ENCODE measurements at places on chromosomes 11 and 22.

- no peak for DNase-seq
- H3K4me3 ChIP-seq = no peak overlapping the region
- H3K27me3 ChIP-seq = no peaks in the 10 kb centered on the region
- no peak overlapping the region for H3K27ac ChIP-seq
Measured at GRCh38 chr11:101743828-101744227, 160.0 kb upstream of the TRPC6 start.

DNA sequence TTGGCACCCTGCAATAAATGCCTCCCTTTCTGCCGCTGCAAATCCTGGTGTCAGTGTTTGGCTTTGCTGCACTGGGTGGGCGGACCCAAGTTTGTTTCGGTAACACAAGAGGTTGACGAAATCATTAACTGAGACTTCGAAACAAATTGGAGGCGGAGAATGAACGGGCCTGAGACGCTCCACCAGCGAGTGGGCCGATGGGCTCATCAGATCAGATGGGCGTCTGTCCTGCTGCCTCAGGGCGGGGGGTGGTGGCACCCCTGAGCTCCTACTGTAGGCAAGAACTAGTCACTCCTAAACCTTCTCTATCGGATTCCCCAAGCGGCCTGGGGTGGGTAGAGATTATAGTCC is 918 bp upstream of the CAPN5 start:
- DNase-seq = no peak
- peak overlapping the region; percentile 86 for H3K4me3 ChIP-seq
- H3K27me3 ChIP-seq = peaks cover 27% of the 10 kb centered on the region
- H3K36me3 ChIP-seq = no peaks in the 10 kb centered on the region
- no peaks in the 10 kb centered on the region for H3K4me1 ChIP-seq

GRCh38 chr11:15145615-15146014 is 30.9 kb downstream of the INSC start:
- no peak for DNase-seq
- no peak overlapping the region for H3K27ac ChIP-seq
- H3K27me3 ChIP-seq = peaks cover 3% of the 10 kb centered on the region
- H3K4me1 ChIP-seq = peaks cover 12% of the 10 kb centered on the region

GRCh38 chr11:8926236-8926635 is 6.5 kb downstream of the C11orf16 start:
- no peak overlapping the region for H3K27ac ChIP-seq
- no peaks in the 10 kb centered on the region for H3K27me3 ChIP-seq
- no peaks in the 10 kb centered on the region for H3K4me1 ChIP-seq
- DNase-seq = no peak

DNA sequence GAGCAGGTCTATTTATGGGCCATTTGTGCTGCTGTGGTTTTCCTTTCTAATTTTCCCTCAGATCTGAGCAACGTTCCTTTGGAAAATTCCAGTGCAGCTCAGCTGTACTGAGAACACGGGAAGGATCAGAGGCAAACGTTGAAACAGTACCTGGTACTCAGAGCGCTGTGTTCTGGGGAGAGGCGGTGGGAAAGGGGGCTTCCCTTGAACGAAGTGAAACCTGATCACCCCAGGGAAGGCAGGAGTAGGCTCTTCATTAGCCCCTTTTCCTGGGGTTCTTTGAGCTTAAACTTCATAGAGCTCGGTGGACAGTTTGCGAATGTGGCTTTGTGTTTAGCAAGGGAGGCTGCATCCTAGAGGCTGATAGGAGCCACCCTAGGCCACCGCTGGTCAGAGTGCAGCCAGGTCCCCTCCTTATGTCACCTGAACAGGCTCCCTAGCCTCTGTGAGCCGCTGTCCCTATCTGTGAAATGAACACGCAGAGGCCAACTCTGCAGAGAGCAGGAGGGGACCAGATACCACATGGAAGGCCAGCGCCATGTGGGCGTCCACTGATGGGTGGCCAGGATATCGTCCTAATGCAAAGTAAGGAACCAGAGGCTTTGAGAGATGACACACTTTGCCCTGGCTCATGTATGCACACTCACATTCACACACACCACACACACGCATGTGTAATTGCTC is 1464.8 kb downstream of the BRD1 start:
- DNase-seq = no peak
- H3K36me3 ChIP-seq = no peaks in the 10 kb centered on the region
- H3K4me3 ChIP-seq = no peak overlapping the region

Data from activated T-helper 1 cell treated with anti-CD3 and anti-CD28 coated beads, Interleukin-12 subunit alpha, Interleukin-12 subunit beta, Interleukin-2, Interleukin-4 antibody, amounts not matched to agents 30 ng/mL and 10 ng/mL and 1 ng/mL, durations not matched to agents 14 hours and 24 hours and 36 hours (primary cell).